ENCODE measurements at places on chromosomes 2 and 18.

DNA sequence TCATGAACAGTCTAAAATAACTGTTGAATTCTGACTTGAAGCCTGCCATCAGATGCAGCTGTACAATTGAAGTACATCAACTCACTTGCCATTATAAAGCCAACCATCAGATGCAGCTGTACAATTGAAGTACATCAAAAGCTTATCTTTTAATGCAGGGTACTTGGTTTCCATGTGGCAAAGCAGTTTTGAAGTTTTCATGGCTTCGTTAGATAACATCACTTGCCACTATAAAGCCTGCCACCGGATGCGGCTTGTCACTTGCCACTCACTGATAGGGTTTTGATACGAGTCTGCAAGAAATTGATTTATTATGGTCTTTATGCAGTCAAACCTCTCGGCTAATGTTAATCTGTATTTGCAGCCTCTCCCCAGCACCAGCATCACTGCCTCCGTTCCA is 1605.8 kb downstream of the SUCLG1 start:
- DNase-seq: no peak

DNA sequence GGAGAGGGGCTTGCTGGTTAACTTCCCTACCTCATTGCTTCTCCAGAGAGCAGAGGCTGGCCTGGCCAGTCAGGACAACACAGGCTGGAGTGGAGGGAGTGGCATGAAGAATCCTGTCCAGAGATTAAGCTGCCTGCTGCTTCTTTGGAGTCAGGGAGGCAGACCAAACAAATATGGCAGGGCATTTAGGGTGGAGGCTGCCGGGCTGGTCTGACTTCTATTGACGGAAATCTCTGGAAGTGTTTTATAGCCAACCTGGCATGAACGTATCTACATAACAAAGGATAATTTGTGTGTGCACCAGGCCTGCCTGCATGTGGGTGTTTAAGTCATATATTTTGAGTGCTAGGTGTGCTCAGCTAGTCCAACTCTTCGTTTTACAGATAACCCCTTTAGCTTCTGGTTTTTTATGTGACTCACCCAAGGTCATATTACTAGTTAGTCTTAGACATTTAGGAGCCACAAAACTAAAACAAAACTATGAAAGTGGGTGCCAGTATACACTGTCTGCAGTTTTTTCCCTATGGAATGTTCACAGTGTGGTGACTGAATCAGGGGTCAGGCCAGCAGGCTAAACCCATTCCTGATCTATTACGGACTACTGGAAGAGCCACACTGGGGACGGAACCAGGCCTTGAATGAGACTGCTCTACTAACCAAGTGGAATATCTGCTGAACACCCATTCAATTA is 5.5 kb downstream of the NPC1 start:
- no peak for DNase-seq

GRCh38 chr18:62331581-62332356 is 6.7 kb downstream of the TNFRSF11A start:
- DNase-seq: no peak

- no peak for DNase-seq
Observed at GRCh38 chr2:37011130-37011529, 44.8 kb upstream of the STRN start.

- DNase-seq: no peak
Observed at GRCh38 chr18:58152891-58153290, 108.9 kb downstream of the NEDD4L start.

DNA sequence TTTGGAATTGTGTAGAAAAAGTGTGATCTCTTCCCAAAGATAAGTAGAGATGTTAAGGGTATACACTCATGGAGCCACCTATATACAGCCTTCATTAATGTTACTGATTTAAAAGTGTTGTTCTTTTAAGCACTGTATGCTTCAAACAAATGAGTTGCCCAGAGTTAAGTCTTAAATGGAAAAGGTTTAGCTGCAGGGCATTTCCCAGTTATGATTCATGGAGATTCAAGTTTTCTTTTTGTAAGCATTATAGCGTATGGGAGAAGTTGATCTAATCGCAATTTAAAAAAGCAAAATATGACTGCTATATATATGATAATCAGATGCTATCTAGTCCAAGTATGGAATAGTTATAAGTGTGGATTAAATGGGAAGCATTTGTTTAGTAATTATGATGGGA is 4.8 kb downstream of the PDK1 start:
- DNase-seq: no peak
